ENCODE measurements at places on chromosomes 5 and 9.

DNA sequence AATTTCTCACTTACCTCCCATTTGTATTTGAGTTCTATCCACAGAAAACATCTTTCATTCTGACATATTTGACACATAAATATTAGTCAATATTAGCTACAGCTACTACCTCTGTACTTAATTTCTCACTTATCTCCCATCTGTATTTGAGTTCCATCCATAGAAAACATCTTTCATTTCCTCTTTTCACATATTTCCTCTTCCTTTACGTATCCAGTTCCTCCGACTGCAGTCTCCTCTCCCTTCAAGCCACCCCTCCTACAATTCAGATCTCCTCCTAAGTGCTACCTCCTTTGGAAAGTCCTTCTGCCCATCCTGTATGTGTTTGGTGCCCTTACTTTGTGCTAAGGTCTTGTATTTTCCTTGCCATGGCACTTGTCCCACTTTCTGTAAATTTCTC is 1.6 kb downstream of the SREK1IP1 start:
- no peak for DNase-seq

DNA sequence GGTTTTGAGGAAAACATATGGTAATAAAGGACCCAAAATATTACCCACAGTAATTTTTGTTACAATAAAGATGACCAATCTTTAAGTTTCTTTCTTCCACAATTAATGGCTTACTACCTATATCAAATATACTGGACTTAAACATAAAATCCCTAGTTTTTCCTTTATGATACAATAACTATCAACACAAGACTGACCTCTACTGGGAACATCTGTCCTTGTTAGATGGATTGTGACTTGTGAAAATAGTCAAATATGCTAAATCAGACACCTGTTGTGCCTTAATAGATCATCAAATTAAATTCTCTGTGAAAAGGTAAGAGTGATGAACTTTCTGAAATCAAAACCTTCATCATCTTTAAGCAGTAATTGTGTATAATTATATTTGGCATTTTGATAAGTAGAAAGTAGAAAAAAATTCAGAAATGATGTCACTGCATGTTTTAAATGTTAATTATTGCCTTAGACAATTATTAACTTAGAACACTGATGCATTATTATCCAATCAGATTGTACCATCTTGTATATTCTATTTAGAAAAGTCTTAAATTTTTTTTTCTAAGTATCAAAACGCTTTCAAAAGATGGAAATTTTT is 113.6 kb downstream of the DEPDC1B start:
- DNase-seq: no peak

DNA sequence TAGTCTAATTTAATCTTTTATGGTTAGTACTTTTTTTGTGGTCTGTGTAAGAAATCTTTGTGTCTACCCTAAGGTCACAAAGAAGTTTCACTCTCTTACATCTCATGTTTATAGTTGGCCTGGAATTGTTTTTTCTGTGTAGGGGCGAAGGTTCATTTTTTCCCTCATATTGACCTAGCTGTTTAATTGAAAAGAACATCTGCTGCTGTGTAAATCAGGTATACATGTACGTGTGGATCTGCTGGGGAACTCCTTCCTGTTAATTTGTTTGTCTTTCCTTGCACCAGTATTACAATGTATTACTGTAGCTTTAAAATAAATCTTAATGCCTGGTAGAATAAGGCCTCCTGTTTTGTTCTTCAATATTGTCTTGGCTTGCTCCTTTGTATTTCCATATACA is 37.8 kb downstream of the EXOSC2 start:
- DNase-seq: no peak

- DNase-seq: no peak
These were observed 12.1 kb upstream of the ANKRD33B start for GRCh38 chr5:10551782-10552138.

DNA sequence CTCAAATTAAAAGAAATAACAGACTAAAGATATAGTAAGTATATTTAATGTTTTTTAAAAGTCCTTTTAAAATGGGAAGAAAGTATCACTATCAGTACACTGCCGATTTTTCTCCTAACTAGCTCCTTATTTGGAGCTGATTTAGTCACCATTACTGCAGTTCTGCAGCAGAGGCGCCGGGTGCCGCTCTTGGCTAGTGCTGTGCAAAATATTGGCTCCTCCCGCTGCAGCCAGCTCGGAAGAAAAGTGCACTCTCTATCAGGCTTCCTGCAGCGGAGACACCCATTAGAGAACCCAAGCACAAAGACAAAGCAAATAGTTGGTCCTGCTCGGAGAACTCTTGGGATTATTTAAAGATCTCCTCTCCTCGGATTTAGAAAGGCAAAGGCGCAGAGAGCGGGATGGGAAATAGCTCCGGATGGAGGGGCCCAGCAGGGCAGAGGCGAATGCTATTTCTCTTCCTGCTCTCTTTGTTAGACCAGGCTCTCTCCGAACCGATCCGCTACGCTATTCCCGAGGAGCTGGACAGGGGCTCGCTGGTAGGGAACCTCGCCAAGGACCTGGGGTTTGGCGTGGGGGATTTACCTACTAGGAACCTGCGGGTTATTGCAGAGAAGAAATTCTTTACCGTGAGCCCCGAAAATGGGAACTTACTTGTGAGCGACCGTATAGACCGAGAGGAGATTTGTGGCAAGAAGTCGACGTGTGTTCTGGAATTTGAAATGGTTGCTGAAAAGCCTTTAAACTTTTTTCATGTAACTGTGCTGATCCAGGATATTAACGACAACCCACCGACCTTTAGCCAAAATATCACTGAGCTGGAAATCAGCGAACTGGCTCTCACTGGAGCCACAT is at the start of gene PCDHGB3:
Gene PCDHGB3 (plus strand): TSS at position 249 of the 855 bp plus-strand sequence. CDS start 153 bp downstream, at position 402.
- no peak for DNase-seq

GRCh38 chr5:167763772-167764171 is 527.7 kb upstream of the WWC1 start:
- no peak for DNase-seq

GRCh38 chr5:86546582-86546981 is 71.2 kb upstream of the COX7C start:
- no peak for DNase-seq

- no peak for DNase-seq
These were observed 101.5 kb downstream of the GCNT1 start for GRCh38 chr9:76560481-76560922.

DNA sequence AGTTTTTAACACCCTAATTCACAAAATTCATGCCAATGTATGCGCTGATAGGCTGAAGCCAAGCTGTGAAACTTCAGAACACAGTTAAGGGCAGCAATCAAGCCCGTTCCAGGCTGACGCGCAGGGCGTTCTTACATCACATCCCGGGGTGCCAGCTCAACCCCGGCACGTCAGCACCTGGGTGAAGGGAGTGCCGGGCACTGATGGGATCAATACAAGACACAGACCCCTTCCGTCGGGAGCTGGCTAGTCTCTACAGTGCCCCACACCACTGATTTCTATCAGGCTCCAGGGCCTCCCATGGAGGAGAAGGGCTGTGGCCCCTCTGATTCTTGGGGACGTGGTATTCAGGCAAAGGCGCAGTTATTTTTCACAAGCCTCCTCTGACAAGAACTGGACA is 12.0 kb downstream of the BARHL1 start:
- DNase-seq: no peak

DNA sequence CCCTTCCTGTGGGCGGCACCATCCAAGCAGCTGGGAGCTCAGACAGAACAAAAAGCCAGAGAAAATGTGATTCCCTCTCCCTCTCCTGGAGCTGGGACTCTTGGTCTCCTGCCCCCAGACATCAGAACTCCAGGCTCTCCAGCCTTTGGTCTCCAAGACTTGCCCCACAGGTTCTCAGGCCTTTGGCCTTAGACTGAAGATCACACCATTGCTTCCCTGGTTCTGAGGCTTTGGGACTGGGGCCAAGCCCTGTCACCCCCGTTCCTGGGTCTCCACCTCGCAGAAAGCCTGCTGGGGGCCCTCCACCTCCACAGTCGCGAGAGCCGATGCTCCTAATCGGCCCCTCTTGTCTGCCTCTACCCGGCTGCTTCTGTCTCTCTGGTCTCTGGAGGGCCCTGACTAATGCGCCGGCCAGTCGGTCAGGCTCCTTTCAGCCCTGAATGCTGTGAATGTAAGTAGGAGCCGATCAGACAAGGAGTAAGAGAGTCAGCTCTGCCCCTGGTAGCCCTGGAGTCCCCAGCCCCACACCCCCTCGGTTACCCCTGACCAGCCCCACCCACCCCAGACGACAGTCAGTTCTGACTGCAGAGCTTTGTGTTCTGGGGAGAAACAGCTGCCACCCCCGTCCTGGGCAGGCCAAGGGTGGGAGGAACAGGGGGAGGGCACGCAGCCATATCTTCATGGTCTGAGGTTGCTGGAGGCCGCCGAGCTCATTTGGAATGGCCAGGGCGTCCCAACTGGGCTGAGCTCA is 57.5 kb downstream of the VAV2 start:
- no peak for DNase-seq
